Activated CD8-positive, alpha-beta memory T cell treated with anti-CD3 and anti-CD28 coated beads for 24 hours (primary cell): ENCODE measurements at places on chromosomes 12 and 14.
A peak's percentile ranks its signal among the peaks of the same experiment; 100 is the strongest.

DNA sequence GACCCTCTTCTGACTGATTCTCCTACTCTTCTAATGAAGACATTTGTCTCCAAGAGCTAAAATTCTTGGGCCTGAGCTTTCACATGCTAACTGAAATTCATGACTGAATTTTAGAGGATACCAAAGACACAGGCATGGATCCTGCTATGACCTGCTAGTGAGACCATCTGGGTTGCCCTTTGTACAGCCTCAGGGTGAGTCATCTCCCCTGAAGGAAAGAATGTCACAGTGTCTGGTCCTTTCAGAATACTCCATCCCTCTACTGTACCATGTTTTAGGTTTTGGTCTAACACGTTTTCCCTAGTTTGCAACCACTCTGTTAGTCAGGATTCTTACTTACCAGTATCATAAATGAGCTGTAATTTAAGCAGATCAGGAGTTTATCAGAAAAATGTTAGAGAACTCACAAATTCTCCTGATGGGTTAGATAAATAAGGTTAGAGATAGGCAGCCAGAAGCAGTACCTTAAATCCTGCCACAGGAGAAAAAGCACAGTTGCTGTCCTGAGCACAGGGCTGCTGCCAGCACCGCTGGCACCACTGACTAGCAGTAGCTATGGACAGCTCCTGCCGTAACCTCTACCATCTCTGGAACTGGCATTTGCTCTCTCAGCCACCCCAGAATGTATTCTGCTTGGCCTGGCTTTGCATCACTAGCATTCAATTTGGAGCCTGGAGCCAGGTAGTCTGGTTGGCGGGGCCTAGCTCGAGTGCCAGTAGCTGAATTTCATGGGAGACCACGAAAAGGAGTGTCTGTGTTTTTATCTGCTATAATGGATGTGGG is 127.6 kb downstream of the ANO6 start:
- DNase-seq = no peak

DNA sequence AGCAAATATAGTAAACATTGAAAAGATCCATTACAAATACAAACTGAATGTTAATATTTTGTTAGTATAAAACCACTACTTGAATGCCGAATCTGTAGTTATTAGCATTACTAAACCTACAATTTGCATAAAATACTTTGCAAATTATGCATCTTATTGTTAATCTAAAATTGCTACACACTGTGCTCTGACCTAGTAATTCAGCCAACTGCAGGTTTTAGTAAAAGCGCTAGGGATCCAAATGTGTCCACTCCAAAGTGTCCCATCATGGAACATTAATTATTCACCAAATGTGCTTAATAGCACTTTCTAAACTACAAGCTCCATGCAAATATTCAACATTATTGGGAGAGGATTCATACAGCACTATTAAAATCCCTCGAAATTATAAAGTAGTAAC is 14.3 kb downstream of the HECTD4 start:
- no peak for DNase-seq

DNA sequence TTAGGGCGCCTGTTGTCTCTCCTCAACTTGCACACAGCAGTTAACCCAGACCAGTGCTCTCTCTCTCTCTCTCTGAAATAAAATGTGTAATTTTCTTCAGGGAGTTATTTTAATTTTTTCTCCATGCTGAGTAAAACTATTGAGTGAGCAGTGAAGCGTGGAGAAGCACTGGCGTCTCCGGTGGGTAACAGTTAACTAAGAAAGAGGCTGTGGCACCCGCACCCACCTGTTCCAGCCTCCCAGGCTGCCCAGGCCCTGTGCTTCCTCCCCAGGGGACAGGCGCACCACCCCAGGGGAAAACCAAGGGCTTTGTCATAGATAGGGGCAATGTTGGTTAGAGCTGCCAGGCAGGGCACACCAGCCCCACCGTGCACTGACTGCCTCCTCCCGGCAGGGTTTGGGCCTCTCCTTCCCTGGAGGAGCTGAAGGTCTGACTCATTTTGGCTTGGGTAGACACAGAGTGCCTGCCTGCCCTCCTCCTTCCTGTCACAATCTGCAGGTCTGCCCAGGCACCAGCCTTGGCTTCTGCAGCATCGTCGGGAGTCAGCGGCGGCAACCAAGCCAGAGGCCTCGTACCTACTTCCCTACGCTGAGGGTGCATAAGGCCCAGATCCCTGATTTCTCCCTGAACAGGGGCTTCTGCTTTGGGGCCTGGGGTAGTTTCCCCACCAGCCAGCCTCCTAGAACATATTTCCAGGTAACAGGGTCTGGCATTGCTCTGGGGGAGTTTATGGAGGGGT is 3.9 kb downstream of the HOXC5 start:
- DNase-seq = no peak

DNA sequence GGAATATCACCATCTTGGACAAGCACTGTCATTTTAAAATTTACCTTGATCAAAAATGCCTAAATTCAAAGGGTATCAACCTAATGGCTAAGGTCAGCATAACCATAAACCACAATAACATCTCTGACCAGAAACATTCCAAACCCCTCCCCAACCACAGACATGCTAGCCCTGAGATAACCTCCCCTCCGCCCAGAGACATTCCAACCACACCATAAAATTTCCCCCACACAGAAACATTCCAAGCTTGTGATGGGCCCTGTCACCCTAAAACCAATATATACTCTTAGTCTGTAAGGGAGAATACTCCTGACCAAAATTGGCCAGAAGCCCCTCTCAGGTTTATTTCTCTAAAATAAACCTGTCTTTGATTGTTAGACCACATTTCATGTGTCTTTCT is 17.7 kb downstream of the EPYC start:
- no peak for DNase-seq

DNA sequence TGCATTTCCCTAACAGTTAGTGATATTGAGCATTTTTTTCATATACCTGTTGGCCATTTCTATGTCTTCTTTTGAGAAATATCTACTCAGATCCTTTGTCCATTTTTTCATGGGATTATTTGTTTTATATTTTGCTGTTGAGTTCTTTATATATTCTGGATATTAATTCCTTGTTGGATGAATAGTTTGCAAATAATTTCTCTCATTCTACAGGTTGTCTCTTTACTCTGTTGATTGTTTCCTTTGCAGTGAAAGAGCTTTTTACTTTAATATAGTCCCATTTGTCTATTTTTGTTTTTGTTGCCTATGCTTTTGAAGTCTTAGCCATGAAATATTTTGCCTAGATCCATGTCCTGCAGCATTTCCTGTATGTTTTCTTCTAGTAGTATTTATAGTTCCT is 11.5 kb upstream of the SLC4A8 start:
- DNase-seq = no peak

- DNase-seq = no peak
These were observed 36.9 kb downstream of the ATG14 start for GRCh38 chr14:55374771-55375170.

- no peak for DNase-seq
These were observed 456.5 kb upstream of the LMO3 start for GRCh38 chr12:17062267-17063036.

DNA sequence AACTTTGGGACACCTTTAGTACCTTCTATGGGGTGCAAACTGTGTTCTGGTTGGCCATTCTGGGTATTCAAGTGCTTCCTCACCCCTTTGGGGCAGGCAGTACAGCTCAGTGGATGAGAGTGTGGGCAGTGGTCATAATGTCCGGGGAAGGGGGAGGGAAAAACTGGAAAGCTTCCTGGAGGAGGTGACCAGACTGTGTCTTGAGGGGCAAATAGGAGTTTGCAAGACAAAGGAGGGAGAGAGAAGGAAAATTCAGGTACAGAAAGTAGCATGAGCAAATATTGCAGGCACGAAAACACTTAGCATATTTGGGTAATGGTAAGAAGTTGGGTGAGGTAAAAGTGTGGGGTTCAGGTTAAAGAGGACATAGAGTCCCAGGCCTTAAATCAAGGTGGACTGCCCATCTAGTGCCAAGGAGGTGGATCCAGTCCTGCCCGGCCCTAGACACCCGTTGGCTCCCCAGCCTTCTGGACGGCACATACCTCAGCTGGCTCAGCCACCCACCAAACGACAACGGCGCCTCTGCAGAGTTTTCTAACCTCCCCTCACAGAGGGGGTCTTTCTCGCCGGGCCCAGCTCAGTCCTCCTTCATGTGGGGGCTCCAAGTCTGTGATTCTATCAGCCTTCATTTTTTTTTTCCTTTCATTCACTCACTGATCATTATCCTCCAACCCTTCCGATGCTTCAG is 86.4 kb downstream of the DICER1 start:
- DNase-seq = peak; percentile 11

DNA sequence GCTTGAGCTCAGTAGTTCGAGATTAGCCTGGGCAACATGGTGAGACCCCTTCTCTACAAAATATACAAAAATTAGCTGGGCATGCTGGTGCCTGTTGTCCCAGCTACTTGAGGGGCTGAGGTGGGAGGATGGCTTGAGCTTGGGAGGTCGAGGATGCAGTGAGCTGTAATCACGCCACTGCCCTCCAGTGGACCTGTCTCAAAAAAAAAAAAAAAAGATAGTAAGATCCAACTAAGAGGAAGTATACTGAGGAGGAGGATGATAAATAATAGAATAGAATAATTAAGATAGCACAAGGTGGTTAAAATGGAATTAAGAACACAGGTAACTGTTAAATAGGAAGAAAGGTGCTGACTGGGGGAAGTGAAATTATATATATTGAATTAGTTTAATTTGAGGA is 37.0 kb upstream of the BAZ1A start:
- no peak for DNase-seq

DNA sequence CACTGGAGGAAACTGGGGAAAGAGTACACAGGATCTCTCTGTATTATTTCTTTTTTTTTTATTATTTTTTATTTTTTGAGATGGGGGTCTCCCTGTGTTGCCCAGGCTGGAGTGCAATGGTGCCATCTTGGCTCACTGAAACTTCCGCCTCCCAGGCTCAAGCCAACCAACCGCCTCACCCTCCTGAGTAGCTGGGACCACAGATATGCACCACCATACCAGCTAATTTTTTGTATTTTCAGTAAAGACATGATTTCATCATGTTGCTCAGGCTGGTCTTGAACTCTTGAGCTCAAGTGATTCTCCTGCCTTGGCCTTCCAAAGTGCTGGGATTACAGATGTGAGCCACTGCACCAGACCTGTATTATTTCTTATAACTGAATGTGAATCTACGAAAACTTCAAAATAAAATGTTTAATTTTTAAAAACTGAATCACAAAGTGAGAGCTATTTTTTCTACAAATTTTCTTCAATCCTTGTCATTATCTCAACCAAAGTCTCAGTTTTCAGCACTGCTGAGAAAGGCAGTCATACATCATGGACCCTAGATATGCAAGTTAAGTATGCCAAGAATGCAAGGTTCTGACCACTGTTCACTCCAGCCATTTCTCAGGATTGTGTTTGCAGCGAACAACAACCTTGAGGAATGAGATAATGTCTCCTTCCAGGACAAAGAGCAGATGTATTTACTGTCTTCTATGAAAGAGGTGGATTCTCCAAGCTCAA is 2.4 kb downstream of the EAPP start:
- DNase-seq = no peak

- DNase-seq = no peak
These were observed 59.7 kb downstream of the FUT8 start for GRCh38 chr14:65472189-65472588.

GRCh38 chr12:31868965-31869364 is 90.2 kb upstream of the RESF1 start:
- no peak for DNase-seq
